ENCODE measurements at places on chromosomes 16 and 17.
A peak's percentile ranks its signal among the peaks of the same experiment; 100 is the strongest.

- DNase-seq, result no peak
Measured at GRCh38 chr17:64515419-64515818, 8.6 kb downstream of the CEP95 start.

GRCh38 chr16:49828533-49829267 lies 27.2 kb downstream of the ZNF423 start:
- no peak for DNase-seq

- DNase-seq, result no peak
Measured at GRCh38 chr17:32794533-32795246, 82.2 kb downstream of the MYO1D start.

GRCh38 chr16:81873843-81874752 lies 95.0 kb downstream of the PLCG2 start:
- DNase-seq, result peak; percentile 4

GRCh38 chr17:8072729-8073461 lies 14.6 kb downstream of the ALOX12B start:
- no peak for DNase-seq

Measured in fibroblast of skin of left quadriceps (primary cell).